ENCODE measurements at places on chromosomes 2 and 18. TPM values are rescaled to one million over a fixed set of nuclear protein-coding genes. Genes with fewer than 3 reads are reported as not detected.

The DNAH6 gene
- under 0.01 TPM for total RNA-seq

The FN1 gene
- total RNA-seq: 4,893 TPM

The MRO gene
- 0.30 TPM for total RNA-seq

The RFX8 gene
- total RNA-seq: 4.2 TPM

The IL1RN gene
- total RNA-seq: not detected

The UCN gene
- 0.15 TPM for total RNA-seq

The MROH2A gene
- not detected for total RNA-seq
